AG04450 (cell line): ENCODE measurements at places on chromosomes 5 and 9. TPM values are rescaled to one million over a fixed set of nuclear protein-coding genes. Genes with fewer than 3 reads are reported as not detected.
A peak's percentile ranks its signal among the peaks of the same experiment; 100 is the strongest.

PGM5 gene
- 5.9 TPM in 2 replicates for polyA plus RNA-seq

CACFD1 gene
- polyA plus RNA-seq = 9.2 and 10.3 TPM in 2 replicates

SPINK6 gene
- not detected in 2 replicates for polyA plus RNA-seq

DNA sequence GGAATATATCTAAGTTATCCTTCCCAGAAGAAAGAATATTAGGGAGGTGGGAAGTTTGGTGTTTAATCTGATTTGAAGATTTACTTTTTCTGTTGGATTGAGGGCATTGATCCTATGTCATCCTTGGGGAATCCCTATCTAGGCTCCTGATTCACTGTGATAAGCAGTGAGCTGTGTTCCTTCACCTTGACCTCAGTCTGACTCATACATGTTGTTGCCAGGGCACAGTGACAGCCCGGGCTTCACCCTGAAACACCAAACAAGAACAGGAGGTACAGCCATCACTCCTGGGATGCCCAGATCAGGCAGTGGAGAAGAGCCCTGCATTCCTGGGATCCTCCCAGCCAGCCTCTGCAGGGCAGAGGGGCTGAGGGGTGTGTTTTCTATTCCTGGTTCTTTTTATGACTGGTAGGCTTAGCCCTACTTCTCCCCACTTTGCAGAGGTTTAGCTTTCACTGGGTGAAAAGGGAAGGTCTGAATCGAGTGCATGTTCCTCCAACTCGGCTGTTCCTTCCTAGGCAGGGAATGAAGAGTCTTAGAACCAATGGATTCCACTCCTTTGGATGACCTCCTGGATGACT, 3.1 kb upstream of the FAM53C start:
- DNase-seq = no peak

- no peak for DNase-seq
Observed at GRCh38 chr9:124300312-124300711, 42.6 kb downstream of the NEK6 start.

DNA sequence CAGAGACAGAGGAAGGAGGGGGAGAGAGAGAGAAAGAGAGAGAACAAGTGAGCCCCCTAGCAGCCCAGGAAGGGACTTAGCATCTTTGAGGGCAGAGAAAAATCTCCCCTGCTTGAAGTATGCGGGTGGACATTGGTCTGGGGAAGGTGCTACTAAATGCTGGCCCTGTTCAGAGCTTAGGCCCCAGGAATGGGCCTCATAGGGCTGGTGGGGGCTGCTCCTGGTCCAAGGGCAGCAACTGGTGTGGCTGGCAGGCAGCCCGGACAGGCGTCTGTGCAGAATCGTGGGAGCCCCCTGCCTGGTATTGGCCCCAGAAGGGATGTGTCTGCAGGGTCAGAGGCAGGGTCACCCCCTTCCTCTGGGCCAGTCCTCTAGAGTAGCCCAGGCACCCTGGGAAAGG, 47.8 kb upstream of the SUSD3 start:
- no peak for DNase-seq

- DNase-seq = no peak
Observed at GRCh38 chr5:140631036-140631417, 1.9 kb downstream of the CD14 start.

DNA sequence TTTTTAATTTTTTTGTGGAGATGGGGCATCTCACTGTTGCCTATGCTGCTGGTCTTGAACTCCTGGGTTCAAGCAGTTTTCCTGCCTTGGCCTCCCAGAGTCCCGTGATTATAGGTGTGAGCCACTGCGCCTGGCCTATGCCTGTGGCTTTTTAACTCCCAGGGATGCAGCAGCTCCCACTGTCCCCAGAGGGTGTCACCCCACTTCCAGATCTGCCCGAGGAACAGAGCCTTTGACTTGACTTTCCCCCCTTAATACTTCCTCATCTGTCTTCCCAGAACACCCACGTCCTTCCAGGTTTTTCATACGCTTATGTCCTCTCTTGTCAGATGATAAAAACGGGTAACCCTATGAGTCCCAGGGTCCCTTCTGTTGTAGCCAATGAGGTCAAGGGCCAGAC, 7.6 kb upstream of the PRRC2B start:
- DNase-seq = no peak

DNA sequence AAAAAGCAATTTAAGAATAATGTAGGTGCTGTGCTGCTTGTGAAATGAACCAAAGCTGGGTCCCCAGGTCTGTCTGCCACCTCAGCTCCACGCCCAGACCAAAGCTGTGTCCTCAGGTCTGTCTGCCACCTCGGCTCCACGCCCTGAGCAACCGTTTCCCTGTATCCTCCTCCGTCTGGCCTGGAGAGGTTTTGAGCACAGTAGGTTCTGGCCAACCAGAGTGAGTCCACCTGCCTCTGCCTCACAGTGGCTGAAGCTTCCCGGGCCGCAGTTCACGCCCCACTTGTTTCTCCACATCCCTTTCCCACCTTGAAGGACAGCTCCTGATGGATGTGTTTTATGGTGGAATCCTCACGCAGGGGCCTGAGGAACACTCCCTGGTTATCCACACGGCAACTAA, 120.5 kb downstream of the ADAMTS2 start:
- DNase-seq = no peak

- DNase-seq = no peak
Observed at GRCh38 chr5:169192536-169192935, 108.4 kb downstream of the SLIT3 start.

- no peak for DNase-seq
Observed at GRCh38 chr9:88673886-88674285, 138.9 kb downstream of the NXNL2 start.

GRCh38 chr5:53749621-53750020, 189.2 kb downstream of the NDUFS4 start:
- DNase-seq = no peak

DNA sequence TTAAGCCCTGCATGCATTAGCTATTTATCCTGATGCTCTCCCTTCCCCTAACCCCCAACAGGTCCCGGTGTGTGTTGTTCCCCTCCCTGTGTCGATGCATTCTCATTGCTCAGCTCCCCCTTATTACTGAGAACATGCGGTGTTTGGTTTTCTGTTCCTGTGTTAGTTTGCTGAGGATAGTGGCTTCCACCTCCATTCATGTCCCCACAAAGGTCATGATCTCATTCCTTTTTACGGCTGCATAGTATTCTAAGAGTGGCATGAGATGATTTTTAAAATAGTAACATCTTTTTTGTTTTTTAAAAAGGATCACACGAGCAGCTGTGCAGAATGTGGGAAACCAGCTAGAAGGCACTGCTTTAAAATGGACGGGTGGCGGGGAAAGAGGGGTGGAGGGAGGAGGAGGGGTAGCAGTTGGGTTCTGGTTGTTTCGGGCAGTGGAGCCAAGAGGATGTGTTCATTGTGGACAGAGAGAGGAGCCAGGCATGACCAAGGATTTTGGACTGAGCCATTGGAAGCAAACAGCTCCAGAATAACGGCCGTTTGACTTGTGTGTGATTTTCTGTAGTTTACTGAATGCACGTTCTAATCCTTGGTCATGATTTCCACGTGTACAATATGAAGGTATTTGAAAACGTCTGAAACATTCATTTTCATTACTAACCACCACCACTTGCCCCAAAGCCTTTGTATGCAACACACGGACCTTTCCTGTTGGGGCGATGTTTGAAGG, 1.7 kb upstream of the TENT4A start:
- DNase-seq = no peak

GRCh38 chr5:36689225-36689624, 82.8 kb downstream of the SLC1A3 start:
- no peak for DNase-seq

GRCh38 chr9:136337416-136338395, 10.4 kb downstream of the GPSM1 start:
- no peak for DNase-seq

DNA sequence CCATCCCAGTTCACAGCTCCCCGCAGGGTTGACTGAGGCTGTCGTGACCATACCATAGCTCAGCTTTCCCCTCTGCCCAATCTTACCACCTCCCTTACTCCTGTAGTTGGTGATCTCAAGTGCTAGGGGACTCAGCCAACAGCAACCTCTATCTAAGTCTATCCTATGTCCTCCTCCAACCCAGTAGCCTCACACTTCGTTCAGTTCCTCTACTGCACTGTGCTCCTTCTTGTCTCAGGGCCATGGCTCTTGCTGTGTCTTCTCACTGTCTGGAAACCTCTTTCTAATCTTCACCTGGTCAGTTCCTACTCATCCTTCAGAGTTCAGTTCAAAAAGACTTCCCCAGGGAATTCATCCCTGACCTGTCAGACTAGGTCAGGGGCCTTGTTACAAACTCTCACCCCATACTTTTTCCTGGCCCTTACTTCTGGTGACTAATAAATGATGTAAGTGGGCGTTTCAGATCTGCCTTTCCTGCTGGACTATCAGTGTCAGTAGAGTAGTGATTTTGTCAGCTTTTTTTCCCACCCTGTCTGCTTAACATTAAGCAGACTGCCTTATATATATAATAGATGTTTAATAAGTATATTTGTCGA, 53.6 kb upstream of the NR3C1 start:
- no peak for DNase-seq

GRCh38 chr5:170466988-170467707, 36.7 kb upstream of the KCNIP1 start:
- DNase-seq = peak; percentile 65

GRCh38 chr9:70921136-70921535, 200.3 kb downstream of the TRPM3 start:
- DNase-seq = peak; percentile 29

- no peak for DNase-seq
Observed at GRCh38 chr5:128667152-128667551, 129.1 kb upstream of the FBN2 start.

- DNase-seq = no peak
Observed at GRCh38 chr9:122364783-122365150, 6.1 kb upstream of the PTGS1 start.

GRCh38 chr5:354581-355378, 33.3 kb downstream of the AHRR start:
- no peak for DNase-seq
